ENCODE measurements at places on chromosomes 2 and 18. TPM values are rescaled to one million over a fixed set of nuclear protein-coding genes. Genes with fewer than 3 reads are reported as not detected.
A peak's percentile ranks its signal among the peaks of the same experiment; 100 is the strongest.

- no peak for DNase-seq
Observed at GRCh38 chr18:63152791-63153190, 166.8 kb downstream of the BCL2 start.

- DNase-seq = peak; percentile 59
Observed at GRCh38 chr2:229164545-229165249, 106.4 kb downstream of the PID1 start.

ACVR2A gene
- total RNA-seq = 3.6 TPM

KYNU gene
- 1.4 TPM for total RNA-seq

- DNase-seq = no peak
Observed at GRCh38 chr18:2070631-2071030, 500.7 kb downstream of the METTL4 start.

GRCh38 chr2:171432206-171432968, 1.4 kb downstream of the METTL8 start:
- DNase-seq = no peak

UGT1A4 gene
- total RNA-seq = not detected

SKA1 gene
- 21.8 TPM for total RNA-seq
